Inflammatory macrophage (primary cell): ENCODE measurements at places on chromosomes 1 and 21.

DNA sequence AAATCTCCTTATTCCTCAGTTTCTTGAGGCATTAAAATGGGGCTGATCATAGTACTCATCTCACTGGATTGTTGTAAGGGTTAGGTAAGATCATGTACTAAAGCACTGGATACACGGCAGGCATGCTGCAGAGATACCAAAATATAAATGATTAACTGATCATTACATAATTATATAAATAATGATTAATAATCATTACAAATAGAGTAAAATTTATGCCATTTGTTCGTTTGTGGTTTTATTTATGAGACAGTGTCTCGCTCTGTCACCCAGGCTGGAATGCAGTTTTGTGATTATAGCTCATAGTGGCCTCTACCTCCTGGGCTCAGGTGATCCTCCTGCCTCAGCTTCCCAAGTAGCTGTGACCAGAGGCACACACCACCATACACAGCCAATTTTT lies 140.7 kb downstream of the HHAT start:
- no peak for DNase-seq

GRCh38 chr1:147840909-147841308 lies 61.7 kb upstream of the GJA8 start:
- DNase-seq, result peak; percentile 17

DNA sequence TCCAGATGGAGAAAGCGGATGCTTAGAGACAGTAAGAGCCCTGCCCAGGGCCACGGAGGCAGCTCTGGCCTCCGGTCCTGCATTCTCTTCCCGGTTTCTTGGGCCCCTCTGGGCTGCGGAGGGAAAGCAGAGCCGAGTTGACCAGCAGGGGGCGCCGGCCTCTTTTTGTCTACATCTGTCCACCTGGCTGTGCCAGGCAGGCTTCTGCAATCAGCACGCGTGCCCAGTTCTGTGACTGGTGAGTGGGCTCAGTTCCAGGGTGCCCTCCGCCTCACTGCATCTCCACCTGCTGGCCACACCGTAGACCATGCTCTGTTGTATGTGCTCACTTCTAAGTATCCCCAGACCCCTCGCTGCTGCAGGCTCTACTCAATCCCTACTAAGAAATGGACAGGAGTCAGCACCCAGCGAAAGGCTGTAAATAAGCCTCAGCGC lies 6.7 kb upstream of the HUNK start:
- peak; percentile 70 for DNase-seq

DNA sequence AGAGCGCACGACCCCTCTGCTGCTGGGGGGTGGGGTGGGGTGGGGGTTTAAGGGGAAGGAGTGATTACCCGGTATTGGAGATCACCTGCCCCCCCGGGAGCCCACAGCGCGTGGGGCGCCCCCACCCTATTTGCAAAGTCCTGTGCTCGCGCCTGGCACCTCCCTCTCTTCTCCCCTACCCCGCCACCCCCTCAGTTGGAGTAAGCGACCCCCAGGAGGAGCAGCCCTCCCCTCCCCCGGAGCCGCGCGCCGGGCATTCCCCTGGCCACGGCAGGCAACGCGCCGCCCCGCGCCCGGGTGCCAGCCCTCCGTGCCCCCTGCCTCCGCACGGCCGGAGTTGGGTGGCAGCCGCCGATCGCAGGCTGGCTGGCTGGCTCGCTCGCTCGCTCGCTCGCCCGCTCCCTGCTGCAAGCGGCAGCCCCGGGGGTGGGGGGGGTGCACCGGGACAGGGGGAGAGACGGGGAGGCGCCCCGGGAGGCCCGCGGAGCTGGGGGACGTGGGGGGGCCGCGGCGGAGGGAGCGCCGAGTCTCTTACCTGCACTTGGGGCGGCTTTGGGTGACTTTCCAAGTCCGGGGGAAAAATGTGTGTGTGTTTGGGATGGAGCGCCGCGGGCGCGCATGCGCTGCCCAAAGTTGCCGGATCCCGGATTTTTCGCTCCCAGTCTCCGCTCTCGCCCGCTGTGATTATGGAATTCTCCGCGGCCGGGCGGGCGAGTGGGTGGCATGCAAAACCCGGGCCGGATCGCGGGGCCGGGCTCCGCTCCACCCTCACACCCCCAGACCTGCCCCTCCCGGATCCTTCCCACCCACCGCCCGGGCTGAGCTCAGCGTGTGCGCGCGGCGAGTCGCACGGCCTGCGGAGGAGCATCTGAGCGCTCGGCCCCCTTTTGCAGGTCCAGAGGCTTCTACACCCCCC lies at the start of gene CASZ1:
TSS of gene CASZ1 (minus strand) at position 618 of the 916 bp plus-strand sequence. CDS start 102,757 bp downstream, outside the sequence.
- DNase-seq, result peak; percentile 3

DNA sequence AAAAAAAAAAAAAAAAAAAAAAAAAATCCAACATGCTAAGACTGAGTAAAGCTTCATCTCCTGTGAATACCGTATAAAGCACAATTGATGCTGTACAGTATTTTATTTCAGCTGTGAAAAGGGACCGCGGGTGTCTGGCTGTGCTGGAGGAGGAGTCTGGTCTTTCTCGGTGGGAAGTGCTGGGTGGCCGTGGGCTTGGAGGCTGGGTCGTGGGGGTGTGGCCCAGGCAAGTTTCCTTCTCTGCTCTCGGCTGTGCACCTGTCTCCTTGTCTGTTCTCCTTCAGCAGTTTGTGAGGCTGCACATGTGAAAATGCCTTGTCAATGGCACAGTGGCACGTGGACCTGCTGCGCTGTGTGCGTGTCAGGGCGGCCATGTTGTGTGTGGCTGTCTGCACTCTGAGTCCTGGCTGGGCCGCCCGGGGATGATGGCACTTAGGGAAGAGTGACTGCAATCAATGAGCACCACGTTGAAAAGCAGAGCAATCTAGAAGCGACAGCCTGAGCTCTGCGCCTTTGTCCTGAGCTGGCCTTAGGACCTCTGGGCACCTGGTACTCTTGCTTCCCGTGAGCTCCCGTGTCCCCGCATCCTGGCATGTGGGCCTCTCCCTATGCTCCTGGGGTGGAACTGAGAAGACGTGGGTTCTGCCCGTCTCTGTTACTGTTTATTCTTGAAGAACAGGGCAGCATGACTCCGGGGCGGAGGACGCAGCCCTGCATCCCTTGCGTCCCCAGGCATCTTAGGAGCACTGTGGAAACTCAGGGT lies 14.5 kb downstream of the AGPAT3 start:
- no peak for DNase-seq

- DNase-seq, result no peak
Observed at GRCh38 chr1:16126743-16127515, 28.9 kb downstream of the EPHA2 start.

- DNase-seq, result no peak
Observed at GRCh38 chr1:206658981-206659273, 23.6 kb downstream of the DYRK3 start.

- DNase-seq, result no peak
Observed at GRCh38 chr1:23122796-23123195, 45.9 kb downstream of the LUZP1 start.

GRCh38 chr1:16459352-16459925 lies 18.9 kb downstream of the NECAP2 start:
- no peak for DNase-seq
